Sciatic nerve (tissue), 2 donors: ENCODE measurements at places on chromosomes 6 and 20.

DNA sequence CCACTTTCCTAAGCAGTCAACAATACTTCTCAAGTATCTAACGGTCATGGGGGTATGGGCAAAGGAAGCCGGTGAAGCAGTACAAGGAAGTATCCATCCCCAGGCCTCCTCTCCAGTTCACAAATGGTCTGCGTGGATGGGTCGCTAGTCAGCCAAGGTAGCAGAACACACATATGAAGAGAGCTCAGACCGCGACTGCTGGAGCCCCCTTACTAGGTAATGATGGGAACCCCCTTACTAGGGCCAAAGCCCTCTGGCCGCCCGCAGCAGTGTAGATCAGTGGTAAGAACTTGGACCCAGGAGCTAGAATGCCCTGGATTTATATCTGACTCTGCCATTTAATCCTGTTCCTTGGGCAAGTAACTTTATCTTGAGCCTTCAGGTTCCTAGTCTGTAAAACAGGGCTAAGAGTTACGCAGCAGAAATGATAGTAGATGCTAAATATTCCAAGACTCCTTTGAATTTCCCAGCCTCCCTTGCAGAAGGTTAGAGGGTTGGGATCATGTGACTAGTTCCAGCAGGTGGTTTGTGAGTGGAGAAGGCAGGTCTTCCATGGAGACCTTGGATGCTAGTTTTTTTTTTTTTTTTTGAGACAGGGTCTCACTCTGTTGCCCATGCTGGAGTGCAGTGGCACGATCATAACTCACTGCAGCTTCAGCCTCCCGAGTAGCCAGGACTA lies 2.1 kb upstream of the CLPSL2 start:
- no peak for DNase-seq

GRCh38 chr6:157380779-157381561 lies at the start of gene ZDHHC14:
Gene ZDHHC14, plus strand, starts transcription at chr6:157381190.
- peak; percentile 94 for DNase-seq

DNA sequence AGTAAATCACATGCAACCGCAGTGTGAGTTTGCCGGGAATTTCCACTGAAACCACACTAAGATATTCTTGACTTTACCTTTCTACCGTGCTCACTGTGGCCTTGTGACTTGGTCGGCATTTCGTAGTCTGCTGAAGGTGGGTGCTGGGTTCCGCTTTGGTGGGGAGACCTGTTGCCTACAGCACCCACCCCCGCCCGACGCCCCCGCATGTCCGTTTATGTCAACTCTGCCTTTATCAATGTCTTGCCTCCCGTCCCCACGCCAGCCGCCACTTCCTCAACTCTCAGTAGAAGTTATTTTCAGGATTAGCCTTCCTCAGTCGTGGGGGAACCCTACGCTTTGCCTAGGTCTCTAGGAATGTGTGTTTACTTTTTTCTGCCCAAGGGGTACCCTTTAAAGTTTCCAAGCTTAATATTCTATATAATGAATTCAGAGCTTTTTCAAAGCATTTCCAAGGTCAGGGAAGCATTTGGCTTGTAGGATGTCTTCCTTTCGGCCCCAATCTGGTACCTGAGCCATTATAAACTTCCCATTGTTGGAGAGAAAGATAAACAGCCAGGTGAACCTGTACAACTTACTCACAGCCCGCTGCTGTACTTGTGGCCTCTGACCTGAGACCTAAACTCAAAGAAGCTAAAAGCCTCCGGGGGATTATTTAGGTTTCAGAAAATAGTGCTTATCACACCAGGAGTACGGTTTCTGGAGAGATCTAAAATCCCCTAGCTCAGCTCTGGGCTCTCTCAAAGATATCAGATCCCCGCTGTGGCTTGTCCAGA lies 54.2 kb downstream of the TBC1D7 start:
- peak; percentile 67 for DNase-seq

GRCh38 chr6:165825256-165825815 lies 162.3 kb upstream of the PDE10A start:
- no peak for DNase-seq

GRCh38 chr6:158770533-158771330 lies 48.4 kb downstream of the EZR start:
- DNase-seq = no peak

DNA sequence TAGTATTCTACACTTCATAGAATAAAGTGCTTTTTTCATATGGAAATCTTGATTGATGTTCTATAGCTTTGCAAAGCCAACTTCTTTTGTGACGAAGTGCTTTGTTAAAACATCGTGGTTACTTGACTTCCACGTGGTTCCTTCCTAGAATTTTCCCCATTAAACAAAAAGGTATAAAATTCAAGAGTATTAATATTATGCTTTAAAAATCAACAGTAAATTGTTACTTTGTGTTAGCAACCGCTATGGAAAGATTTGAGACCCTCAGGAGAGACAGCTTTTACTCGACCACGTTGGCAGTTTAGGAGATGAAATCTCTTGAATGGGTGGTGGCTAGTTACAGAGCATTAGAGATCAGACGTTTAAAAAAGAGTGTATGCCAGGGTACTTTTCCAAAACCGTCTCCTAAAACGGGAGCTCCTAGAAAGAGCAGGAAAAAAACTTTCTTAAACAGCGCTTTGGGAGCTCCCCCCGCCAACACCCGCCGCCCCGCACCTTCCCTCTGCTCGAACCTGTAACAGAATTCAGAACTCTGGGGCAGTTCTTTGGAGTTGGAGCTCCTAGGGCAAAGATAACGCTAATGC lies 920 bp downstream of the GJA1 start:
- DNase-seq = no peak

DNA sequence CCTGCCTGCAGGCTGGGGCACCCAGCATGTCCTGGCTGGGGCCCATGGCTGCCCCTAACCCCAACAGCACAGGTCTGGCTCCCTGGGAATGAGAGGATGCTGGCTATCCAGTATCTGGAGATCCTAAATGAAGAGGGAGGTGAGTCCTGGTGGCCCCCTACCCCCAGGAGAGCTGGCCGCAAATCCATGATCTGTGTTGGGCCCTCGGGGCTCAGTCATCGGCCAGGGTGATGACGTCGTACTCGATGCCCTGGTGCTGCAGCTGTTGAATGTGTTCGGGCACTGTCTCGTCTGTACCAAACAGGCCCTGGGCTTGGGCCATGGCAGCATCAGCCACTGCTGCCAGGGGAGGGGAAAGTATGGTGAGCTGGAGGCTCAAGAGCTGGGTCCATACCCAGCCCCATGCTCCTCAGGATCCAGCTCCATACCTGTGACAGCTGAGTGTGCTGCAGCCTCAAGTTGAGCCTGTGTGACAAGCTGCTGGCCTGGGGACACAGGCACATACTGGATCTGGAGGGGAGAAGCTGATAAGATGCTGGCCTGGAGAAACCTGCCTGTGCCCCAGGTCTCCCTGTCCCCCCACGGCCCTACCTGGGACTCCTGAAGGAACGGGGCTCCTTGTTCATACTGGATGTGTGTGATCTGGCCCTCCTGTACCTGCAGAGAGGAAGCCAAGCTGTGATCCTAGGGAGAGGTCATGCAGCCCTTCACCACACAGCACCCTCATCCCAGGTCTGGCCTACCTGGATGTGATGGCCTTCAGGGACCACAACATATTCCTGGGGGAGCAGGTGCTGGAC lies 14.5 kb downstream of the PCIF1 start:
- DNase-seq = no peak

DNA sequence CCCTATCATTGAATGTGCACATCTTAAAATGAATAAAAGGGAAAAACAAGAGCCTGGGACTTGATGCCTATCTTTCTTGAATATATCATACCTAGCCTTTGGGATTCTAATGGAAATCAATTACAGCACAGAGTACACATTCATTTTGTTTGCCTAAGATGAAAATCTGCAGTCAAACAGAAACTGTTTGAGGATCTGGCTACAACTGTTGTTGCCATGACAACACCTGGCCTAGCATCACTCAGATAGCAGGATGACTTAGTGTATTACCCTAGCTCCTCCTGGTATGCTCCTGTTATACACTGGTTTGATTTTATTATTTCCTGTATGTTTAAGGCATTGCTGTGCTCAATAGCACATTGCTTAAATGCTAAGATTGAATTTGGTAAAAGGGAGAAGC lies 71.5 kb upstream of the LAMP5 start:
- no peak for DNase-seq

GRCh38 chr6:4986999-4987398 lies 16.8 kb downstream of the RPP40 start:
- no peak for DNase-seq

DNA sequence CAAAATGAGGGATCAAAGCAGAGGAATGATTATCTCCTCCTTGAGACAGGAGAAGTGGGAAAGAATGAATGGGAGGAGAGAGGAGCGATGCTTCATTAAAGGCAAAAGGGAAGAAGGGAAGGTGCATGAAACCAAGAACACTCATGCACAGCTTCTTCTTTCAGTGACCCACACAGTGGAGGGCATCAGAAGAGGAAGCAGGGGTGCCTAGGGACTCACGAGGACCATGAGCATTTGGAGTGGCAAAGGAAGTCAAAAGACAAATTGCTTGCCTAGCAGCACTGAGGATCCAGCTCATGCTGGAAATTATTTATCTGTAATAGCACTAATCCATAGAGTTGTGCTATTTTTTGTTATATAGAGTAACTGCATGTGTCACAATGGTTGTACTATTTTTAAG lies 66.1 kb downstream of the SMLR1 start:
- no peak for DNase-seq

DNA sequence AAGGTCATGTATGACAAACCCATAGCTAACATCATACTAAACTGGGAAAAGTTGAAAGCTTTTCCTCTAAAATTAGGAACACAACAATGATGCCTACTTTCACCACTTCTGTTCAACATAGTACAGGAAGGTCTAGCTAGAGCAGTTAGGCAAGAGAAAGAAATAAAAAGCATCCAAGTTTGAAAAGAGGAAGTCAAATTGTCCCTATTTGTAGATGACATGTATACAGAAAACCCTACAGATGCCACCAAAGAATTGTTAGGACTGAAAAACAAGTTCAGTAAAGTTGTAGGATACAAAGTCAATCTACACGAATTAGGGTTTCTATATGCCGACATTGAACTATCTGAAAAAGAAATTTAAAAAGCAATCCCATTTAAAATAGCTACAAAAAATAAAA lies 89.4 kb upstream of the GLP1R start:
- DNase-seq = no peak

GRCh38 chr6:153623496-153623895 lies 415.5 kb upstream of the OPRM1 start:
- no peak for DNase-seq
